ENCODE measurements at places on chromosomes 11 and 22.

DNA sequence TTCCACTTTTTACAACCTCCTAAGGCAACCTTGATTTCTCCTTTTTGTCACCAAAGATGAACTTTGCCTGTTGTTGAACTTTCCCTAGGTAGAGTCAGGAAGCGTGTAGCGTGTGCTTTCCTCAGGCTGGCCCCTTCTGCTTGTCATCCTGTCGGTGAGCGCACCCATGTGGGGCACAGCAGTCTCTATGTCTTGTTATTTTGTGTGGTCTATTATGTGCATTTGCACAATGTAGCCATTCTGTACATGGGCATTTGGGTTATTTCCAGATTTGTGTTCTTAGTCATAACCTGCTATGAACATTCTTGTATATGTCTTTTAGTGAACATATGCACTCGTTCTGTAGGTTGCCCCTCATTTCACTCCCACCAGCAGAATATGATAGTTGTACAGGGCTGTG lies 34.9 kb downstream of the CABIN1 start:
- DNase-seq, result no peak

- no peak for DNase-seq
Observed at GRCh38 chr11:60718524-60719316, 5.8 kb upstream of the MS4A18 start.

GRCh38 chr22:23137905-23138561 lies 3.8 kb downstream of the RSPH14 start:
- no peak for DNase-seq

GRCh38 chr11:28483072-28483867 lies 375.1 kb downstream of the METTL15 start:
- no peak for DNase-seq

GRCh38 chr11:74299015-74299414 lies 12.4 kb downstream of the P4HA3 start:
- no peak for DNase-seq

DNA sequence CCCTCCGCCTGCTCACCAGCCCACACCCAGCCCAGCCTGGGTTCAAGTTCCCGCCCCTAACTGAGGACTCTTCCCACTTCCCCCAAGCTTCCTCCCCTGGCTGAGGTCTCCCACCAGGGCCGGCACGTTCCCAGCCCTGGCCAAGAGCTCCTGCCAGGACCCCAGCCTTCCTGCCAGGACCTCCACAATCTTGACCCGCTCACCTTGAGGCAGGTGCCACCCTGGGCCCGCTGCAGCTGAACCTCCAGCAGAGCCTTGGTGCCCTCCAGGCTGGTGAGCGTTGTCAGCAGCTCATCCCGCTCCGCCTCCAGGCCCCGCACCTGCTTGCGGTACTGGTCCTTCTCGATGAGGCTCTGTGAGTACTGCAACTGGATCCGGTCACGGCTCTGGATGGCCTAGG lies 13.2 kb downstream of the CARD10 start:
- no peak for DNase-seq

GRCh38 chr22:27754247-27754887 lies 47.2 kb downstream of the MN1 start:
- no peak for DNase-seq

- no peak for DNase-seq
Observed at GRCh38 chr11:46527591-46528130, 66.2 kb downstream of the AMBRA1 start.

- DNase-seq, result no peak
Observed at GRCh38 chr11:70619591-70619990, 221.3 kb downstream of the CTTN start.

DNA sequence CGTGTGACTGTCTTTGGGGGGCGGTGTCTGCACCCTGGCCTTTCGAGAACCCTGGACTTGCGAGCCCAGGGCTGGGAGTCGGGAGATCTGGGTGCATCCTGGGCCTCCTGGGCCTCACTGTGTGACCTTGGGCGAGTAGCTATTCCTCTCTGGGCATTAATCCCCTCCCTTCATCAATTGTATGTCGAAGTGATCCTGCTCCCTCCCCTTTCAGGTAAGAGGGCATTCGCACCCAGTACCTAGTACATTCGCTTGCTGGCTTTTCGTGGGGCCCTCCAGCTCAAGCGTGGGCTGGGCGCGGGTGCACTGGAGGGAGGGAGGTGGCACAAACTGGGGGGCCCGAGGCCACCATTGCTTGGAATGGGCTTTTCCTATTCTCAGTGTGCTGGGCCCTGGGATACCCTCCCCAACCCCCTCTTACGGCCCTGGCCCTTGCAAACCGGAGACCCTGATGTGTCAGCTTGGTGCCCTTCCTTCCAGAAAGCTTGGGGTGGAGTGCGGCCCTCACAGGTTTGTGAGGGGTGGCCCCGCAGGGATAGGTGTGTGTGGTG lies 530 bp downstream of the USP35 start:
- DNase-seq, result no peak

DNA sequence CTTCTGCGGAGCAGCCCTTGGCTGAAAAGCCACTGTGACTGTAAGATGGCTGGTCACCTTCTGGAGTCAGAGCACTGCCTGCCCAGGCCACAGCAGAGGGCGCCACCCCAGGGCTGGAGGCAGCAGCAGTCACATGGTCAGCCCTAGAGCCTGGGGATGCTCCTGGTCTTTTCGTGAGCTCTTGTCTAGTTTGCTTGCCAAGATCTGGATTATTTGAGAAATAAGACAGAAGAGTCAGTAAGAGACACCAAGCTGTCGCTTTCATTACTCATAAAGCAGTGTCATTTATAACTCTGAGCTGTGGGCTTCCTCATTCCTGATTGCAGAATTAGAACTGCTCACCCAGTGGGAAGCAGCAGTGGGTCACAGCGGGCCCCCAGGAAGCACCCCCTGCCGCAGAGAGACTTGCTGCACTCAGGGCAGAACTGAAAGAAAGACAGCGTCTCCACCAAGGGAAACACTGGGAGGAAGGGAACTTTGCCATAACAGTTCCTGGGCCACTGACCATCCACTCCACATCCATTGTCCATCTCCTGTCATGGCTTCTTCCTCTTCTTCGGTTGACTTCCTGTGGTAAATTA lies 56.7 kb downstream of the PPP6R2 start:
- DNase-seq, result no peak

DNA sequence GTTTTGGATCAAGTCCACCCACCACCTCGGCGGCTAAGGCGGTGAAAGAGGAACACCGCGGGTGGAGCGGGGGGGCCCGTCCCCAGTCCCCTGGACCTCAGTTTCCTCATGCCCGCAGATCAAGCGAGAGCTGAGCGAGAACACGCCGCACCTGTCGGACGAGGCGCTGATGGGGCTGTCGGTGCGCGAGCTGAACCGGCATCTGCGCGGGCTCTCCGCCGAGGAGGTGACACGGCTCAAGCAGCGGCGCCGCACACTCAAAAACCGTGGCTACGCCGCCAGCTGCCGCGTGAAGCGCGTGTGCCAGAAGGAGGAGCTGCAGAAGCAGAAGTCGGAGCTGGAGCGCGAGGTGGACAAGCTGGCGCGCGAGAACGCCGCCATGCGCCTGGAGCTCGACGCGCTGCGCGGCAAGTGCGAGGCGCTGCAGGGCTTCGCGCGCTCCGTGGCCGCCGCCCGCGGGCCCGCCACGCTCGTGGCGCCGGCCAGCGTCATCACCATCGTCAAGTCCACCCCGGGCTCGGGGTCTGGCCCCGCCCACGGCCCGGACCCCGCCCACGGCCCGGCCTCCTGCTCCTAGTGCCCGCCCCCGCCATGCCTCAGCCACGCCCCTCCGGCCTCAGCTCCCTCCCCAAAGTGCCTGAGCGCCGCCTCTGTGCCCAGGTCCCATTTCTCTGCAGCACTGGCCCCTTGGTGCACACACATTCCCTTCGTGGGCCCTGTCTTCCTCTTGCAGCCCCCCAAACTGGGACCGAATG lies 12.7 kb downstream of the MAFF start:
- peak; percentile 91 for DNase-seq

DNA sequence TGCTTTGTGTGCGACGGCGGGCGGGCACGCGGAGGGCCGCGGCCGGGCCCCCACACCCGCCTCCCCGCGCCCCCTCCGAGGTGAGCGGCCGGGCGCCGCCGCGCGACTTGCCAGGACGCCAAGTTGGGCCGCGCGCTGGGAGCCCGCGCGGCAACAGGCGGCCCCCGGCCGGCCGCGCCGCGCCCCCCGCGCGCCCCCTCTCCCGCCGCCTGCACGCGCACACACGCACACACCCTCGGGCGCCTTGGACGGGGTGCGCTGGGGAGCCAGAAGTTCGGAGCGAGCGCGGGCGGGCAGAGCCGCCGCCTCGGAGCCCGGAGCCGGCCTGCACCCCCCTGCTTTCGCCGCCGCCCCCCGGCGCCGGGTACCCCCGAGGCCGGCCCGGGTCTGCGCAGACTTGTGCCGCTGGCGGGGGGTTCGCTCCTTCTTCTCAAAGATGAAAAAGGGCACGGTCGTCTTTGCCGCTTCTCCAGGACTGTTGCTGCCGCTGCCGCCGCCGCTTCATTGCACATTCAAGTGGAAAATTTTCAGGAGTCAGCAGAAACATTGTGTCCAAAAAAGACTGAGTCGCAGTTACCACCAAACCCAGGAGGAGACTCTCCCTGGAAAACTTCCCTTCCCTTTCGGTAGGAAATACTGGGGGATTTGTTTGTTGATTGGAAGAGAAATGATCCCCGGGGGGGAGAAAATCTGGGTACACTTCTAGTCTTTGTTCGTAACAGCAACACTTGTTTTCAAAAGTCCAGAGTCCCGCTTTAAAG lies 895 bp downstream of the TEAD1 start:
- no peak for DNase-seq

DNA sequence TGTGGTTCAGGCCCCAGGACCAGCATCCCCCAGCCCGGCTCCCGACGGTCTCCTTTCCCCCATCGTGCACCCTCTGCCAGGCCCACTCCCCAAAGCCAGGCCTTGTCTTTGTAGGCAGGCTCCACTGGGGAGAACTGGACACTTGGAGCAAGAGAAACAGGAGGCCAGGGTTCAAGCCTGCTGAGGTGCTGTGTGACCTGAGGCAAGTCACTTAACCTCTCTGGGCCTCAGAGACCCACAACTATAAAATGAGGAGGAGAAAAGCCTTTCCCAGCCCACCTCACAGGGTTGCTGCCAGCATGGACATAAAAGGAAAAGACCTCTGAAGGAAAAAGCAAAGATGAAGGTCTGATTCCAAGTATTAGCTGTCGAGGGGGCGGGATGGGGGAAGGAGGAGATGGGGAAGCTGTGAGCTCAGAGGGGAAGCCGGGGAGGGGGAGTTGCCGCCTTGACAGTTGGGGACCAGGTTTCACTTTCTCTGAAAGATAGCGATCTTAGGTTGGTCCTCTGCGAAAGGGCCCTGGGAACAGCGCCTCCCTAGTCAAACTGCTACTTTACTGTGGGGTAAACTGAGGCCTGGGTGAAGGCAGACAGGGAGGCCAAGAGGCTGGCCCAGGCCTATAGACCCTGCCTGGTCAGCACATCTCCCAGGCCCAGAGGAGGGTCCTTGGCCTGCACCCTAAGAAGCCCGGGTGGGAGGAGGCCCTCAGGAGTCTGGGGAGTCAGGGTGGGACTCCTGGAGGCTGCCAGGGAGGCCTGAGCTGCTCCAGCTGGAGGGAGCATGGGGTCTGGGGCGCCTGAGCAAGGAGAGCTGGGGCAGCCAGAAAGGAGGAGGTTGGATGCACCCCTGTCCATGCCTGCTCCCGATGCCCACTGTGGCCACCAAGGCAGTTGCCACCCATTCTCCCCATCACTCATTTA lies 991 bp upstream of the OSM start:
- no peak for DNase-seq

- no peak for DNase-seq
Observed at GRCh38 chr11:10371926-10372641, 67.2 kb downstream of the ADM start.

DNA sequence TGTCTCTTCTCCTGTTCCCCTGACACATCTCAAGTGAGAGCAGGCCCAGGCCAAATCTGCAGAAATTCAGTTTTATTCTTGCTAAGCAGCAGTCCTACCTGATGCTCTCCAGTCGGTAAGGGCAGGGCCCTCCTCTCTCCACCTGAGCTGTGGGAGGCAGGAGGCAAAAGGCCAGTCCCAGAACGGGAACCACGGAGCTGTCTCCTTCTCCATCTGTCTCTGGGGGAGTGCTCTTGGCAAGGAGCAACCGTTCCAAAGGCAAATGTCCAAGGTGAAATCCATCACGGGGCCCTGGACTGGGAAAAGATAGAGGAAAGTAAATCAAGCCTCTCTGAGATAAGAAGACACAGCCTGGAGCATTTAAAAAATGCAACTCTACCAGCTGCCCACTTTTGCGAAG lies 65.2 kb upstream of the CDON start:
- DNase-seq, result no peak

GRCh38 chr11:35366798-35367197 lies 52.6 kb downstream of the SLC1A2 start:
- no peak for DNase-seq

DNA sequence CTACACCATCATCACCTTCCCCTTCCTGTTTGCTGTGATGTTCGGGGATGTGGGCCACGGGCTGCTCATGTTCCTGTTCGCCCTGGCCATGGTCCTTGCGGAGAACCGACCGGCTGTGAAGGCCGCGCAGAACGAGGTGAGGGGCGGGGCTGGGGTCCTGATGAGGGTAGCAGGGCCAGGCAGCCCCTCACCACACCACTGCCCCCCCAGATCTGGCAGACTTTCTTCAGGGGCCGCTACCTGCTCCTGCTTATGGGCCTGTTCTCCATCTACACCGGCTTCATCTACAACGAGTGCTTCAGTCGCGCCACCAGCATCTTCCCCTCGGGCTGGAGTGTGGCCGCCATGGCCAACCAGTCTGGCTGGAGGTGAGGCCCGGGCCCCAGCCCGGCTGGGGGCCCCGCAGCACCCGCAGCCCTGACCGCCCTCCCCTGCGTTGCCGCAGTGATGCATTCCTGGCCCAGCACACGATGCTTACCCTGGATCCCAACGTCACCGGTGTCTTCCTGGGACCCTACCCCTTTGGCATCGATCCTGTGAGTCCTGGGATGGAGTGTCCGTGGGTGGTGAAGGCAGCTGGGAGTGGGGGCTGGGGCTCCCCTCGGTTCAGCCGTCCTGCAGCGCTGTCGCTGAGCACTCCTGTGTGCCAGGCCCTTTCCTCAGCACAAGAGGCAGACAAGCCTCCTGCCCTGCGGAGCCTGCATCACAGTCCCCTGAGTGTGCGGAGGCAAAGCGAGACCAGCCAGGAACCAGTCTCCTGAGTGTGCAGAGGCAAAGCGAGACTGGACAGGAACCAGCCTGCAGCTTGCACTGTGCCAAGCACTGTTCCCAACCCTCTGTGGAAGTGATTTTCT lies 8.8 kb downstream of the TCIRG1 start:
- no peak for DNase-seq

DNA sequence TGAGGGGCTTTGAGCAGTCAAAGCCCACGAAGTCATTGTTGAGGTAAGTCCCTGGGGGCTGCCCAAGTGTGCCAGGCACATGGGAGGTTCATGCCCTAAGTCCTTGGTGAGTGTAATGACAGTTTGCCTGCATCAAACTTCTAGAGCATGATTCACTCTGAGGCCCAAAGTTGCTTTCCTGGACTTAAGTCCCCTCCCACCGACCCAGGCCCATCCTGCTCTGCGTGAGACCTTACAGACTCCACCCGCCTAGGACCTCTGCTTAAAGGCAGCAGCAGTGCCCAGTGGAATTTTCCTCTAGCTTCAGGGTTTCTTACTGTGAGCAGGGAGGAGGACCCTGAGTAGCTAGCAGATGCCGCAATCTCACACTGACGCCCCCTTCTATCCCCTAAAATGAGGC lies 5.7 kb upstream of the PVALB start:
- no peak for DNase-seq
